ENCODE measurements at places on chromosomes 13 and 19. TPM values are rescaled to one million over a fixed set of nuclear protein-coding genes. Genes with fewer than 3 reads are reported as not detected.

Gene USHBP1
- total RNA-seq, result not detected

Gene EXOC3L2
- total RNA-seq, result not detected

Gene CLEC17A
- 0.41 TPM for total RNA-seq

Gene C19orf85
- not detected for total RNA-seq

Gene GRIK5
- total RNA-seq, result 4.2 TPM

GRCh38 chr13:98676239-98676638 is 76.2 kb downstream of the SLC15A1 start:
- no peak overlapping the region for H3K27ac ChIP-seq
- H3K36me3 ChIP-seq, result no peaks in the 10 kb centered on the region
- H3K4me1 ChIP-seq, result peaks cover 9% of the 10 kb centered on the region
- DNase-seq, result no peak

DNA sequence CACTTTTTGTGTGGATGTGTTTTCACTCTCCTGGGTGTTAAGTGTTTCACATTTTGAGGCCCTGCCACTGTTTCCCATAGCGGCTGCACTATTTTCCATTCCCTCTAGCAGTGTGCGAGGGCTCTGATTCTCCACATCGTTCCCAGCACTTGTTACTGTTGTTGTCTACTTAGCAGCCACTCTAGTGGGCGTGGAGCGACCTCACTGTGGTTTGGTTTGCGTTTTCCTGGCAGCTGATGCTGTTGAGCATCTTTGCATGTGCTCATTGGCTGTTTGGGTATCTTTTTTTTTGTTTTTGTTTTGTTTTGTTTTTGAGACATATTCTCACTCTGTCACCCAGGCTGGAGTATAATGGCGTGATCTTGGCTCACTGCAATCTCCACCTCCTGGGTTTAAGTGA is 14.4 kb downstream of the NAXD start:
- peaks cover 3% of the 10 kb centered on the region for H3K36me3 ChIP-seq
- peak overlapping the region; percentile 77 for H3K27ac ChIP-seq
- peaks cover 46% of the 10 kb centered on the region for H3K4me1 ChIP-seq
- H3K4me3 ChIP-seq, result no peak overlapping the region

GRCh38 chr13:25778808-25779305 is 273.0 kb downstream of the SHISA2 start:
- H3K4me3 ChIP-seq, result no peak overlapping the region
- no peaks in the 10 kb centered on the region for H3K36me3 ChIP-seq
- no peaks in the 10 kb centered on the region for H3K27me3 ChIP-seq
- no peak overlapping the region for H3K27ac ChIP-seq
